GM13977 (cell line): ENCODE measurements at places on chromosomes 12 and 14.

GRCh38 chr12:125944446-125944845 lies 879.2 kb downstream of the AACS start:
- no peak for DNase-seq

DNA sequence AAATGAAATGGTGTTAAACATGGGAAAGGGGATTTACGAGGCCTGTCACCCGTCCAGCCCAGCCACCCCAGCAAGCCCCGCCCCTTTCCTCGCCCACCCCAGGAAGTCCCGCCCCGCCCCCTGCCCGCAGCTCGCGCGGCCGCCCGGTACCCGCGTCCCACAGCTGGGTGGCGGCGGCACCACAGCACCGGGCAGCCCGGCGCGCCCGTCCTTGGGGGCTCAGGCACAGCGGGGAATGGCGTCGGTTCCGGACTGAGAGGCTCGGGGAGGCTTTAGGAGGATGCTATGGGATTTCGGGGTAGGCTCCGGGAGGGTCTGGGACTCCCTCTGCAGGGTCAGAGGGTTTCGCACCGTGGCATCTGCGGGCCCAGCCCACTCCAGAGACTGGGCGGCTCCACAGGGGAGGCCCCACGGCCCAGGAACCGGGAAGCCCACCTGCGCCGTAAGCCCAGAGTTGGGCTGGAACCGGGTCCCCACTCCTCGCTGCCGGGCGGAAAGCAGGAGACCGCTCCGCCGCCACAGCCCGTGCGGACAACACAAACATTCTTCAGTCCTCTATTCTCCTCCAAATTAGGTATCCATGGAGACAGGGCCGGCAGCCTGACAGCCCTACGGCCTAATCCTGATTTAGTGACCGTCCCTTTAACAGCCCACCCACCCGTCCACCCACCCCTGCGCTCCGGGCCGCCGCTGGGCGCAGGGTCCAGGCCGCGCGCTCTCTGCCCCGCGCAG lies 1.4 kb downstream of the FIGNL2 start:
- DNase-seq = peak; percentile 72

DNA sequence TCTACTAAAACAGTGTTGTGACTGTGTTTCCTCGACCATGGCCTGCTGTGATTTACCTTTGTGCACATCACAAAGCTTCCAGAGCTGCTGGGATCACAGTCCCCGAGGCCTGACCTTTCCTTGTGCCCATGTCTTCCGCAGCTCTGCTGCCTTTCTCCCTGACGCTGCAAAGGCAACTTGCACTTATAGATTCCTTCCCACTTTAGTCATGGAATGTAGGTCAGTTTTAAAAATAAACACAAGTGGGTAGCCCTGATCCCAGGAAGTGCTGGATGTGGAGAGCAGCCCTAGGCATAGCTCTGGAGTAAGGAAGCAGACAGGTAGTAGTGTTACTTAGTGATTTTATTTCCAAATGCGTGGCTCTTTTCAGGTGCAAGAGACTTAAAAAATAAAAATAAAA lies 825.7 kb downstream of the AACS start:
- DNase-seq = no peak

DNA sequence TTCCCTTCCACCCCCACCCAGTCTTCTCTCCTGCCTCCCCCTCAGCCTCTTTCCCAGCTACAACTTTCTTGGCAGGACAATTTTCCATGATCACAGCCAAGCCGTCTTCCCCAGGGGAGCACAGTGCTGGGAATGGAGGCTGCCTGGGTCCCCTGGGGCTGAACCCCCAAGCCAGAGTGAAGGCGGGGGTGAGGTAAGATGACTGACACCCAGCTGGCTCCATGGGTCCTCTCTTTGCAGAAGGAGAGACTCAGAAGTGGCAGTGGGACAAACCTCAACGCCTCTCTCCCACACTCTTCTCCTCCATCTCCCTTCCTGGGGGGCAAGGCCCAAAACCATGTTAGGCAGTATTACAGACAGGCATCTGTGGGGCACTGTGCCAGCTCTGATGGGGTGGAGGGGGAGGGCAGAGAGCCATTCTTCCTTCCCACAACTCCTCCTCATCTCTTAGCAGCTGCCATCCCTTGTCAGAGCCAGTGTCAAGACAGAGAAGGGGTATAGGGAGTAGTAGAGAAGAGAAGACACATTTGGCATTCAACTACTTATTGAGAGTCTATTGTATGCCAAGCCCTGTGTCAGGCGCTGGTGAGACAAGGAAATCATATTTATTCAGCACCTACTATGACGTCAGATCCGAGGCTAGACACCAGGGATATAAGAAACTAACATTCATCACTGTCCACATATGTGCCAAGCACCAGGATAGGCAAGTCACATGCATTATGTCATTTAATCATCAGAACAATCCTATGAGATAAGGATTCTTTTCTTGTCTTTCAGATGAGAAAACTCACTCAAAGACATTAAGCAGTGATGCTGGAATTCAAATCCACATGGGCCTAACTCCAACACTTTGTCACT lies 3.6 kb downstream of the ITGA7 start:
- no peak for DNase-seq

DNA sequence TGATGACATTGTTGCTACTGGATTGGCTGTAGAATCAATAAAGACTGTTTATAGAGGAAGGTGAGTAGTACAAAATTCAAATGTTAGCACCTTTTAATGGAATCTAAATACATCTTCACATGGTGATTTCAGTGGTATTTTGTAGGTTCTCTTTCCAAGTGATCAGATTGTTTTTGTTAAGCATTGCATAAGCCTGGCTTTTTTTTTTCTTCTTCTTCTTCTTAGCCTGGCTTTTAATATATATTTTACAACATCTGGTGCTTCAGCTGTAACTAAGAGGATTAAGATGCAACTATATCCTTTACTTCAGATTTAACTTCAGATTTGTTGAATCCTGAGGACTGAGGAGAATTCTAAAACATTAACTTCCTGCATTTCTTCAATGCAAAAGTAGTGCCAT lies 57.3 kb upstream of the ATF1 start:
- DNase-seq = no peak

- no peak for DNase-seq
These were observed 25.0 kb downstream of the A2ML1 start for GRCh38 chr12:8847435-8847834.

DNA sequence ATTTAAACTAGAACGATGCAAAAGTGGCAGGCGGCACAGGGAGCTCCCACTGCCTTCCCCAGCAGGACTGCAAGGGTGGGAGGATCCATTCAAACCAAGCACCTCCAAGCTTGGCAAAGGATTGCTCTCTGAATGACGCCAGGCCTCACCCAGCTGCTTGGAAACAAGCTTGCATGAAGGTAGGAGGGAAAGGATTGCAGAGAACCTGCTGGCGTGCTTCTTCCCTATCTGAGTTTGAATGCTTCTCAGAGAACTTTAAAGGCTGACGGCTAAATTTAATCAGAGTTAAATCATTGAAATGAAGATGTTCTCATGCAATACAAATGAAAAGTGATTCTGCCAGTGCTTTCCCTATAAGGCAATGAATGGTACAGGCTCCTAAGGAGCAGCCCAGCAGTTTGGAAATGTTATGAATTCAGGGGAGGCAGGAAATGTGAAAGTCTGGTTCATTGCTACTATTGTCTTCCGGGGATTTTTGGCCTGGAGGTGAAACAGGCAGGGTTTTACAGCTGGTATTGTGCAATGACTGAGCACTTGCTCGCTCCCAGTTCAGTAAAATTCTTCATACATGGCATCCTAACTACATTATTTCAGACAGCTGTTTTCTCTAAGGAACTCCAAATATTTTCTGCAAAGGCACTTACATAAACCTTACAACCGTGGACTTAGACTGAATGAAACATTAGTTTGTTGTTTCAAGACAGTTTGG lies 31.9 kb upstream of the DUSP6 start:
- DNase-seq = no peak

DNA sequence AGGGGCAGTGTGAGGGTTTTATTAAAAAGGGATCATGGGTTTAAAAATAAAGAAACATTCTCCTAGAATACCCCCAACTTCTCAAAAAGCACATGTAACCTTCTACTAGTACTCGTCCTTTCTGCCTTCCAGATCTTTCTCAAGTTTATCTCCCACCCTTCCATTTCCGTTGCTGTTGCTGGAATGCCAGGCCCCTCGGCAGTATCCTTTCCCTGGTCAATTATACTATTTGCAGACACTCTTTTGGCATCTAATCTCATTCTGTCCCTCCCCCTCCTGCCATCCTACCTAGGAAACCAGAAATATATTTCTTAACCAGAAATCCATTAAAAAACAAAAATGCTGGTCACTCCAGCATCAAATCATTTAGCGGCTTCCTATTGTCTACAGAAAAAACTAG lies 198.2 kb upstream of the ATP2B1 start:
- no peak for DNase-seq

DNA sequence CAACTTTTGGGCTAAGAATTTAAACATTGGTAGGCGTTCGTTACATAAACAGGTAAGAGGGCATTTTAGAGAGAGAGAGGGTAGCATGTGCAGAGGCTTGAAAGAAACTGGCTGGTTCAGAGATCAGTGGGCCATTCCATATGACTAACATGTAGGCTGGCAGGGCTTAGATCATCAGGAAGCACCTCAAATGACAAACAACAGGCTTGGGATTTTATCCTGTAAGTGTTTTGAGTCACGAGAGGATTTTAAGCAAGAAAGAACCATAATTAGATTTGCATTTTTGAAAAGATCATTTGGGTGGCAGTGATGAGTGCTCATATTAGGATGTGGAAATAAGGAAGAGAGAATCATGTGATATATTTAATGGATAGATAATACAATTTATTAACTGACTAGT lies 8.7 kb upstream of the PLEKHA5 start:
- DNase-seq = no peak

GRCh38 chr12:113405694-113406093 lies 2.0 kb upstream of the SDS start:
- no peak for DNase-seq

DNA sequence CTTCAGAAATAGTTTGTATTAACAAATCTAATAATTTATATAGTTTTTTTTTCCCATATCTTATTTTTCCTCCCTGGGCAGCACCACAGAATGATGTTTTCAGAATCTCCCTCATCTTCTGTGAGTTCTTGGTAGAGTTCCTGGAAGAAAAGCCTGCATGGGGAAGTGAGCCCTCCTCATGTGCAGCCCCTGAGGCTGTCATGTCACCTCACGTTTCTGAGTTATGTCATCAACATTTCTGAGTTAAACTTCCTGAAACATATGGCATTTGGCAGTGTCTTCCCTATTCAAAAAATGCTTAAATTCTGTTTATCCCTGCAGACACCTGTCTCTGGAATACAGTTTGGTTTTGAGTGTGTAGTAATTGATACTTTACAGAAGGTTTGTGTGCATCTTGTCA lies 979.0 kb downstream of the TMEM121 start:
- DNase-seq = no peak

DNA sequence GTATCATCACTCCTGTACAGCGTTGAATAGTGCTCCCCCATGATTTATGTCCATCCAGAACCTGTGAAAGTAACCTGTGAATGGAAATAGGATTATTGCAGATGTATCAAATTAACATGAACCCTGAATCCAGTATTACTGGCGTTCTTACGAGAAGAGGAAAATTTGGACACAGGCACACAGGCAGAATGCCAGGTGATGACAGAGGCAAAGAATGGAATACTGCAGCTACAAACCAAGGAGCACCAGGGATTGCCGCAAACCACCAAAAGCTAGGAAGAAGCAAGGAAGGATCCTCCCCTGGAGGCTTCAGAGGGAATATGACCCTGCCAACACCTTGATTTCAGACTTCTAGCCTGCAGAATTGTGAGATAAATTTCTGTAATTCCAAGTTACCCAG lies 113.5 kb upstream of the EGLN3 start:
- no peak for DNase-seq

GRCh38 chr14:75604979-75605851 lies 26.8 kb downstream of the FLVCR2 start:
- no peak for DNase-seq

DNA sequence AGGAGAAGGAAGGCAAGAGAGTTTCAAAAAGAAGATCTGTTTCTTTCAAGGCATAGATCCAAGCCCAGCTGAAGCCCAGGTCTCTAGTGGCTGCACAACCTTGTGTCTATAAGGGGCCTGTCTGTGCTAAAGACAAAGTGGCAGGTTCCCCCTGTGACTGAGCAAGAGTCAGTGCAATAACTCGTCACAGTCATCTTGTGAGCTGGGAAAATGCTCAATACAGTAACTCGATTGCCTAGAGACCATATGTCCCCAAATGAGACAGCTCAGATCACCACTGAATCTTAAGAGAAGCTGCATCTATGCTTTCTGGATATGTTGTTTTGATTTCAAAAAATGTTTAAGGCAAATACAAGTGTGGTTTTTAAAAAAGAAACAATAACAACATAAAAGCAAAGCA lies 24.2 kb downstream of the ST8SIA1 start:
- no peak for DNase-seq

DNA sequence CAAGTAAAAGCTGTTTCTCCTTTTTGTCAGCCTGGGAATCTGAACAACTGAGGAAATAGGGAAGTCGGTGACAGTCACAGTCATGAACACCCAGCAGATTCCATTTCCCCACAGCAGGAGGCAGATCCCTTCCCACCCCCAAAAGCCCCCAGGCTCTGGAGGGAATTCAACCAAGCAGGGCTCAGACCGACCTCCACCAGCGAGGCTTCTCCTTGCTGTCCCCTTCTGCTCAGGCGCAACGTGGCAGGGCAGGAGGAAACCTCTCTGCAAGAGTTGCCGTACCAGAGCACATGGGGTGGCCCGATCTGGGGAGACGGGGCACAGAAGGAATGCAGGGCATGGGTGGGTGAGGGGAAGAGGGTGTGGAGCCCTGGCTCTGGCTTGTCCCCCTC lies 319 bp downstream of the GALNT6 start:
- DNase-seq = no peak

- DNase-seq = no peak
These were observed 4.0 kb downstream of the CCDC63 start for GRCh38 chr12:110850762-110851161.

GRCh38 chr12:7439579-7440505 lies 4.1 kb downstream of the CD163L1 start:
- no peak for DNase-seq

DNA sequence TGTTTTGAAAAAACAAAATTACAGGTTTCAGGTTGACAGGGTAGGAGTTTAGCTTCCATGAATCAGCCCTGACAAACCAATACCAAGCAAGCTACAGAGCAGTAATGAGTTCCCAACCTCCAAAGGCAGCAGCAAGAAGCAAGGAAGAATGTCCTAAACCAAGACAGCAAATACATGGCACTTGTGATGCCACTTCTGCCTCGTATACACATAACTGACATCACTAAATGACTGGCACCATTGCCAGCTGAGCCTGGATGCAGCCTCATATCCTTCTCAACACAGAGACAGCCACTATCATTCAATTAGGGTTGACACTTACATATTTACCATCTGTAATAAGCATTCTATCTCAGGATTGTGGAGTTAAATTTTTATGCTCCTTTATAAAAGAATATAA lies 35.0 kb upstream of the MDM1 start:
- no peak for DNase-seq

GRCh38 chr12:58919231-58920101 lies 838 bp downstream of the LRIG3 start:
- peak; percentile 63 for DNase-seq

- DNase-seq = no peak
These were observed 577.8 kb downstream of the RPS29 start for GRCh38 chr14:49008363-49008762.

DNA sequence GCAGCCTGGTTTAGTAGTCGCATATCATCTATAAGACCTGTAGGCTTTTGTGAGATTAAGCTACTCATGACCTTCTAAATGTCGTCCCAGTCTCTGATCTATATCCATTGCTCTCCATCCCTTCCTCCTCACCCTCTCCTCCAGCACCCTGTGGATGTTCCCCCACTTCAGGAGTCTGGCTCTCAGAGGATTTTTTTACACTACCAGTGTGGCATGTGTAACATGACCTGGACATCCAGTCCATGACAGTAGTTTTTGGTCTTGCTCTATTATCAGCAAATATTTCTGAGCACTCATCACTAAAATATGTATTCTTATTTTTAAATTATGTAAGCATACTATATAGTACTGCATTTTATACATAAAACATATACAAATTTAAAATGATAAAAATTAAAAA lies 142.1 kb downstream of the DYRK2 start:
- no peak for DNase-seq
